ENCODE measurements at places on chromosomes 16 and 17. TPM values are rescaled to one million over a fixed set of nuclear protein-coding genes. Genes with fewer than 3 reads are reported as not detected.

Gene TPSG1
- 0.24 TPM for total RNA-seq

Gene COG4
- total RNA-seq = 53.2 TPM

Gene TACO1
- 18.0 TPM for total RNA-seq

Gene ADGRG1
- total RNA-seq = 93.7 TPM

Gene CRISPLD2
- total RNA-seq = 6.5 TPM

Gene BCL6B
- total RNA-seq = 3.7 TPM

Gene HS3ST3A1
- total RNA-seq = 4.8 TPM

Gene ZSCAN10
- total RNA-seq = not detected

Gene ZP2
- not detected for total RNA-seq

Gene NXPH3
- 0.16 TPM for total RNA-seq

Gene SBK1
- 0.52 TPM for total RNA-seq

Gene HIC1
- total RNA-seq = 2.3 TPM

Gene RHBDL3
- total RNA-seq = 0.08 TPM

Gene SLC47A1
- total RNA-seq = 2.7 TPM

Gene CCL16
- not detected for total RNA-seq

Gene SMIM36
- total RNA-seq = not detected

Data from esophagus mucosa (tissue), 1 donor.